Activated T-helper 1 cell treated with anti-CD3 and anti-CD28 coated beads, Interleukin-2, amount 50 U/mL, for 16 hours (primary cell): ENCODE measurements at places on chromosomes 5 and 9.

DNA sequence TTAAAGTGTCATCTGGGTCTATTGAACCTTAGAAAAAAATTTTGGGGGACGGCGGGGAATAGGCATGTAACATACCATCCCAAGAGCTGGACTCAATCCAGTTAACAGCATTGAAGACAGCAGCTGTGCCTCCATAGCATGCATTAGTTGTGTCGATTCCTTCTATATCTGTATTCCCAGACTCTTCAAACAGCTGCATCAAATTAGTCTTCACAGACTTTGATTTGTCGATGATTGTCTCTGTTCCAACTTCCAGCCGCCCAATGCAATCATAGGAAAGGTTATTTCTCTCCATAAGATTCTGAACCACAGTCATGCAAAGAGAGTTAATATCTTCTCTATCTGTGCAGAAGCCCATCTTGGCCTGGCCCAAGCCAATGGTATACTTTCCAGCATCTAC, 14.8 kb downstream of the HMGCS1 start:
- no peak for DNase-seq

- DNase-seq: no peak
Observed at GRCh38 chr5:7754997-7755596, 95.8 kb downstream of the CFAP90 start.

GRCh38 chr5:91175708-91176107, 207.4 kb downstream of the ARRDC3 start:
- DNase-seq: no peak

GRCh38 chr5:41414598-41414997, 95.8 kb downstream of the PLCXD3 start:
- no peak for DNase-seq

GRCh38 chr9:82332018-82332773, 343.6 kb downstream of the SPATA31D1 start:
- DNase-seq: no peak

DNA sequence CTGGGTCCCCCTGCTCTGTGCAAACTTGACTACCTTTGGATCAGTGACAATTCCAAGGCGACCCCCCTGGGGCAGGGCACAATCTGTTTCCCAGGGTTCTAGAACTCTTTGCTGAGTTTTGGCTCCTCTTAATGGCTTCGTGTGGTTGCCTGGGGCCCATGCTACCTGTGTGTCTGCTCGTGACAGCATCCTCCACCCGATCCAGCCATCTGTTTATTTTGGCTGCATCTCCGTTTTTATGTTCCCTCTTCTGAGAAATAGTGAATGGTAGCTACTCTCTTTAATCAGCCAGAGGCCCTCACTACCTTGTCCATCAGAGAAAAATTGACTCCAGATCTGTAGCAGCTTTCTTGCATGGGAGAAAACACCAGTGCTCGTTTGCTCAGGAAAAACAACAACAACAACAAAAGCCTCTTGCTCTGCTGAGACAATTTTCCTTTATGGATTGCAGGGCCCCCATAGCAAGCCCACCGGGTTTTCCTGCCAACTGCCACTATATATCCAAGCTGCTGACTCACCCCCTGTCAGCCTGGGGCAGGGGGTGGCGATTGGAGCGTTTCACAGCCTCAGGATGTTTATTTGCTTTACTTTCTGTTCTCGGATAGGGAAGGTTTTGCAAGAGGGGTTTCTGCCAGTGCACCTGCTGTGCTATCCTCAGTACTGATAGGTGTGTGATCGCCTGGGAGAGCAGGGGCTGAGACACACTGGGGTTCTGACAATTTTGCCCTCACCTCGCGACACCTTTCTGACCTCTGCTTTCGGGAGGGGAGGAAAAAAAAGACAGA, 607.8 kb downstream of the BNC2 start:
- no peak for DNase-seq

- DNase-seq: no peak
Observed at GRCh38 chr5:6419340-6419852, 29.3 kb upstream of the UBE2QL1 start.

DNA sequence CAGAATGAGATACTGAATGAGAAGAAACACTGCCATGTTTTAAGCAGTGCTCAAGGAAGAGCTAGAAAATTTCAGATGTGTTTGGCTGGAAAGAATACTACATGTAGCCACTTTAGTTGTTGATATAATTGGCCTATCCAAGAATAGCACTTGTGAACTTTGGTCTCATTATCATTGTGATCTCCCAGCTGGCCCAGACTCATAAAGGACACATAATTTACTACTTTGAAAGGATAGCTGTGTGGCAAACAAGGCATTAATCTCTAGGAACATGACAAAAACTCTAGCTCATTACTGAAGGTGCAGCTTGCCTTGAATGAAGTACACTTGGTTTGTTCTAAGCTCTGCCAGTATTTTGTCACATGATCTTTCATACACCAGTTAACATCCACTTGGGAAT, 356.3 kb downstream of the CSNK1G3 start:
- no peak for DNase-seq
